ENCODE measurements at places on chromosomes 7 and 10.

GRCh38 chr10:127283017-127283416 is 86.6 kb upstream of the INSYN2A start:
- H3K27ac ChIP-seq: no peak overlapping the region
- H3K4me1 ChIP-seq: no peaks in the 10 kb centered on the region
- H3K27me3 ChIP-seq: no peaks in the 10 kb centered on the region
- no peak for DNase-seq
- H3K4me3 ChIP-seq: no peak overlapping the region

GRCh38 chr7:150356265-150356897 is 12.2 kb upstream of the REPIN1 start:
- H3K36me3 ChIP-seq: no peaks in the 10 kb centered on the region
- no peak overlapping the region for H3K27ac ChIP-seq
- no peaks in the 10 kb centered on the region for H3K27me3 ChIP-seq
- H3K4me1 ChIP-seq: no peaks in the 10 kb centered on the region
- no peak for DNase-seq

- no peaks in the 10 kb centered on the region for H3K36me3 ChIP-seq
- H3K4me1 ChIP-seq: peaks cover 5% of the 10 kb centered on the region
- DNase-seq: peak; percentile 28
- H3K27ac ChIP-seq: peak within 1 kb of the TSS; percentile 44
- no peaks in the 10 kb centered on the region for H3K27me3 ChIP-seq
Measured at GRCh38 chr7:128030654-128031611, at the start of gene LRRC4. LRRC4 (minus strand) TSS chr7:128031437; CDS start chr7:128030640, 797 bp downstream.

GRCh38 chr10:80458638-80459037 is 4.5 kb downstream of the TSPAN14 start:
- H3K4me3 ChIP-seq: no peak overlapping the region
- peaks cover 14% of the 10 kb centered on the region for H3K4me1 ChIP-seq
- H3K27me3 ChIP-seq: no peaks in the 10 kb centered on the region
- no peak for DNase-seq
- no peaks in the 10 kb centered on the region for H3K36me3 ChIP-seq

DNA sequence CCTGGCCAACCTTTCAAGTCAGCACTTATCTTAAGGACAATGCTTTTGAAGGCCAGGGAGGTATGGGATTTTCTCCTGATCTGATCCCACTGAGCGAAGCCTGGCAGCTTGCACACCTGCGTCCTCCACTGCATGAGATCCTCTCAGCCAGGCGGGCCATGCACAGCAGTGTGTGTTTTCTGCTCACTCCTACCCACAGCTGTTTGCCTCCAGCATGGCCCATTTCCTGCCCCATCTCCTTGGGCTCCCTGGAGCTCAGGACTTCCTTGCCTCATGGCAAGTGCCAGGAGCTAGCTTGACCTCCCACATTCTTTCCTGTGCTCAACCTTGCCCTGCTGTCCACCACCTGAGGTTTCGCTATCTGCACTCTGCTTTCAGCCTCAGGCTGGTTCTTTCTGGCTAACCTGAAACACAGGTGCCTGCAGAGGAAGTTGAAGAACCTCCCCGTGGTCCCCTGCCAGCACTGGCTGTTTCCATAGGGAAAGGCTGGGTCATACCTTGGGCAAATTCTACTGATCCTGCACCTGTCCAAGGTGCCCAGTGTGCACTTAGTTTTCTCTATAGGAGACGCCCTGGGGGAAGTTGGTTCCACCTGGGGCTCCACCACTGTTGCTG is 43.9 kb upstream of the EEPD1 start:
- no peaks in the 10 kb centered on the region for H3K4me1 ChIP-seq
- no peak for DNase-seq
- no peaks in the 10 kb centered on the region for H3K36me3 ChIP-seq
- no peak overlapping the region for H3K27ac ChIP-seq
- no peak overlapping the region for H3K4me3 ChIP-seq

GRCh38 chr7:155585951-155586350 is 39.6 kb upstream of the CNPY1 start:
- no peak overlapping the region for H3K27ac ChIP-seq
- H3K27me3 ChIP-seq: no peaks in the 10 kb centered on the region
- H3K36me3 ChIP-seq: no peaks in the 10 kb centered on the region
- DNase-seq: no peak
- no peak overlapping the region for H3K4me3 ChIP-seq

DNA sequence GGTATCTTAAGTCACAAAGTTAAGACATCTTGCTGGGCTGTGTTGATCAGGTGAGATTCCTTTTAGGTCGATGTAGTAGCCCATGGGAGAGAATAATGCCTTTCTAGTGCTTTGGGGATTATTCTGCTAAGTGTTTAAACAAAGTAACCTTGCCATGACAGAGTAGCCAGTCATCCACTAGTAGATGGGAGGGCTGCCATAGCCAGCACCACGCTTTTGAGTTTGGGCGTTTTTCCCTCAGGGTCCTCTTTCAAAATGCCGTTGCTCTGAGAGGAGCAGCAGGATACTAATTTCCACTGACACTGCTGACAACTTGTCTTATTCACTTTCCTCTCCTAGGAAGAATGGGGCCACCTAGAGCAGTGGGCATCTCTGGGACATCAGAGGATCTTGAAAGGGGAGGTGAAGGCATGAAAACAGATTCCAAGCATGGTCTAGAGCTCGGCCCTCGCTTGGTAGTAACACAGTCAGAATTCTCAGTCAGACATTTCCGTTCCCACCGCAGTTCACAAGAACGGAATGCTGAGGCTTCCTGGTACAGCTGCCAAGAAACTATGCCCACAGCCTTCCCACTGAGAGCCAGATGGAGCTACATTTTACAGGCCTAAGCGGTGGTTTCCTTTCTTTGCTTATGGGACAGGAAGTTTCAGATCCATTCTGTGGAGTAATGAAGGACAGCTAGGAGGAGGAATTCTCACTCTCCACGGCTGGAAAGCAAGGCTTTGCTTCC is 15.3 kb upstream of the RSU1 start:
- H3K27ac ChIP-seq: peak overlapping the region; percentile 21
- H3K36me3 ChIP-seq: no peaks in the 10 kb centered on the region
- no peaks in the 10 kb centered on the region for H3K4me1 ChIP-seq
- H3K4me3 ChIP-seq: no peak overlapping the region
- peak; percentile 45 for DNase-seq

DNA sequence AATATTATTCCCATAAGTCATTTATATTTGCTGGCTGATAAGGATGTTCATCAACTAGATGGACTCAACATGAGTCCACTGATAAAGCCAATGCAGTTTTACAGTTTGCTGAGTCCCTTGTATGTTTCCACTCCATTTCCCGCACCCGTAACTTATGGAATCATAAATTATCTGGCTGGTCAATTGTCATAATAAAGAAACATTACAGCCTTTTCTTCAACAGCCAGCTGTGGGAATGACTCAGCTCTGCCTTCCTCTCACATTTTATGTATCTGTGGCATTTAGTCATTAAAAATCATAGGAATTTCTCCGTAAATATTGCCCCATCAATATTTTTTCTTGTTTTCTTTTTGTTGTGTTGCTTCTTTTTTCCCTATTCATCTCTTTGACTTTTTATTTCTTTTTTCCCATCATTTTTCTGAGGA is 22.3 kb upstream of the TMEM26 start:
- H3K4me3 ChIP-seq: no peak overlapping the region
- no peaks in the 10 kb centered on the region for H3K4me1 ChIP-seq
- no peak for DNase-seq
- H3K27ac ChIP-seq: no peak overlapping the region
- no peaks in the 10 kb centered on the region for H3K27me3 ChIP-seq
- H3K36me3 ChIP-seq: no peaks in the 10 kb centered on the region

- peaks cover 8% of the 10 kb centered on the region for H3K4me1 ChIP-seq
- DNase-seq: peak; percentile 43
- H3K27me3 ChIP-seq: no peaks in the 10 kb centered on the region
- no peaks in the 10 kb centered on the region for H3K36me3 ChIP-seq
- peak within 1 kb of the TSS; percentile 84 for H3K27ac ChIP-seq
Measured at GRCh38 chr7:92836489-92836999, at the start of gene CDK6. CDK6 (minus strand) TSS chr7:92836573; CDS start chr7:92833323, 3,250 bp downstream.

DNA sequence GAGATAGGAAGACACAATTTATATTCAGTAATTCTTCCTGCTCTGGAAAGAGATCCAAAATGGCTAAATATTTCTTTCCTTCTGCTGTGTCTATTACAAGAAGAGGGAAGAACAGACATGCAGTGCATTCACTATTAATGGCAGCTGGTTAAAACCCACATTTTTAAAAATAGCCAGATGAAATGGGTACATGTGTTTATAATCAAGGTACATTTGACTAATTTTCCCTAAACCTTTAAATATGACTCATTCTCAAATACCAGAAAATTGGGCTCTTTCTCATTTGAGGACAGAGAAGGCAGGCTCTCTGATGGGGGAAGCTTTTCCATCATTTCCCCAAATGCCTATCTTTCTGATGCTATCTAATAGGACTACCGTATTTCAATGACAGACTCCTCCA is 215.7 kb upstream of the HABP2 start:
- H3K36me3 ChIP-seq: no peaks in the 10 kb centered on the region
- H3K27ac ChIP-seq: no peak overlapping the region
- DNase-seq: no peak
- no peak overlapping the region for H3K4me3 ChIP-seq
- H3K27me3 ChIP-seq: no peaks in the 10 kb centered on the region

- H3K36me3 ChIP-seq: no peaks in the 10 kb centered on the region
- no peak overlapping the region for H3K4me3 ChIP-seq
- no peaks in the 10 kb centered on the region for H3K27me3 ChIP-seq
- no peaks in the 10 kb centered on the region for H3K4me1 ChIP-seq
- DNase-seq: no peak
Measured at GRCh38 chr7:82865856-82866255, 296.8 kb downstream of the PCLO start.

DNA sequence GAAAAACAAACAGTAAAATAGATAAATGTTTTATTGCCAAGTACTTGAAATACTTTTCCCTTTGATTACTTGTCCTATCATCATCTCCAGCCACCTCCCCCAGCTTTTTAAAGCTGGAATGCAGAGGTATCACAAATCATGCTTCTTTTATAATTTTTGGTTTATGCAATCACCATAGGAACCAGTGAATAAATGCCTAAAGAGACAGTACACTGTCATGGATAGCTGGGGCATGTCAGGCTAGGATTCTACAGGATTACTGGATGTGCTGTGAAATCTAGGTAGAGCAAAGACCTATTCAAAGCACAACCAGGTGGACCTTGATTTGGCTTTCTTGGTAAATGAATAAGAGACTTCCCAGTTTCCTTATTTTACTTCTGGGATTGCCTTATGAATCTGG is 158.6 kb downstream of the ELAPOR2 start:
- H3K4me3 ChIP-seq: no peak overlapping the region
- no peak overlapping the region for H3K27ac ChIP-seq
- no peaks in the 10 kb centered on the region for H3K36me3 ChIP-seq
- no peaks in the 10 kb centered on the region for H3K27me3 ChIP-seq

DNA sequence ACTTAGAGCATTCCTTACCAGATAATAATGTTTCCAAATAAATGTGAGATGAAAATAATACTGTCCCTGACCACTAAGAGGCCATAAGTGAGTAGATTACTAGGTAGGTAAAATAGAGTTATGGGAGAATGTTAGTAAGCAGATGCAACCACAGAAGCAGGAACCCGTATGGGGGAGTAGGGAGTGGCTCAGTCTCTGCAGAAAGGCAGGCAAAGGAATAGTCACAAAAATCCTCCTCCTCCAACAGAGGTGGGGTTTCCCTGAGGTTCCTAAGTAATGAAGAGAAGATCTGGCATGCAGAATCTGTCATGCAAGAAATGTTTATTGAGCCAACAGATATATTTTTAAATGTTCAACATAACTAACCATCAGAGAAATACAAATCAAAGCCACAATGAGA is 9.0 kb upstream of the YAE1 start:
- DNase-seq: no peak
- H3K27ac ChIP-seq: no peak overlapping the region
- H3K4me1 ChIP-seq: no peaks in the 10 kb centered on the region
- no peaks in the 10 kb centered on the region for H3K36me3 ChIP-seq

DNA sequence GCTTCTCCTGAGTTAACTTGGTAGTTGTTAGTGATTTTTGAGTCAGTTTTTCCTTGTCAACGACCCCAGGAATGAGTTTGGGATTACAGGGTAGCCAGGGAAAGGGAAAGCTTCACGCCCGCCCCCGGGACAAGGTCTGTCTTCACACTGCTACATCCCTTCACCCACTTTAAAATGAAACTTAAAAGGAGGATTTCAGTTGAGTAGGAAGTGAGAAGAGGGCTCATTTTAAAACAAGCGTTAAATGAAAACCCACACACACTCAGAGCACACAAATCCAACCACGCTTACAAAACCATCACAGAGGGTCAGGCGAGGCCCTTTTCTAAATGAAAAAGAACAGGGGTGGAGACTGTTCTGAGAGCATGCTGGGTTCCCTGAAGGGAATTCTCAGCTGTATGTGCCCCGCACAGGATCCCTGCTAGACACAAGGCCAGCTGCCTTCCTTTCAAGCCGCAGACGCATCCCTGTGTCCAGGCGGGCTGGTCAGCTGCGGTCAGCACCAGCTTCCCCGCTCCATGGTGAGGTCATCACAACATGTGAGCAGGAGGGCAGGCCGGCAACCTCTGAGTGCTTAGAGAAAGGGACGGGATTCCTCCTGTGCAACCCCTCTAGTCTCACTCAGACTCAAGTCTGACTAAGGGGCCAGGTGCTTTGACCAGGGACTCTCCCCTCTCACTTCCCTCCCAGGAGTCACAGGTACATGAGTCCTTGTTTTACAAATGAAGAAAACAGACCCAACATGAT is 111.8 kb downstream of the EGFR start:
- peak overlapping the region; percentile 92 for H3K27ac ChIP-seq
- no peaks in the 10 kb centered on the region for H3K36me3 ChIP-seq
- no peaks in the 10 kb centered on the region for H3K27me3 ChIP-seq
- peak; percentile 67 for DNase-seq
- H3K4me1 ChIP-seq: peaks cover 25% of the 10 kb centered on the region

- H3K4me3 ChIP-seq: no peak overlapping the region
- no peak overlapping the region for H3K27ac ChIP-seq
- DNase-seq: no peak
- no peaks in the 10 kb centered on the region for H3K4me1 ChIP-seq
- no peaks in the 10 kb centered on the region for H3K36me3 ChIP-seq
Measured at GRCh38 chr7:45525057-45525456, 49.1 kb upstream of the ADCY1 start.

- H3K36me3 ChIP-seq: no peaks in the 10 kb centered on the region
- no peak overlapping the region for H3K27ac ChIP-seq
- H3K4me1 ChIP-seq: no peaks in the 10 kb centered on the region
- no peak for DNase-seq
- H3K4me3 ChIP-seq: no peak overlapping the region
Measured at GRCh38 chr7:30246392-30246791, 38.0 kb upstream of the ZNRF2 start.

GRCh38 chr10:115093776-115094408 is 727 bp downstream of the ATRNL1 start:
- H3K4me1 ChIP-seq: no peaks in the 10 kb centered on the region
- H3K27ac ChIP-seq: peak overlapping the region; percentile 95
- H3K27me3 ChIP-seq: no peaks in the 10 kb centered on the region
- DNase-seq: peak; percentile 36
- H3K36me3 ChIP-seq: no peaks in the 10 kb centered on the region

GRCh38 chr10:4263601-4263921 is 478.6 kb upstream of the KLF6 start:
- H3K36me3 ChIP-seq: no peaks in the 10 kb centered on the region
- peaks cover 17% of the 10 kb centered on the region for H3K4me1 ChIP-seq
- no peak overlapping the region for H3K4me3 ChIP-seq
- peak; percentile 59 for DNase-seq
- H3K27me3 ChIP-seq: no peaks in the 10 kb centered on the region

- no peaks in the 10 kb centered on the region for H3K4me1 ChIP-seq
- peak overlapping the region; percentile 95 for H3K27ac ChIP-seq
- no peaks in the 10 kb centered on the region for H3K27me3 ChIP-seq
- H3K4me3 ChIP-seq: peak overlapping the region; percentile 63
- no peaks in the 10 kb centered on the region for H3K36me3 ChIP-seq
Measured at GRCh38 chr7:55019191-55019690, 424 bp downstream of the EGFR start.

- no peaks in the 10 kb centered on the region for H3K36me3 ChIP-seq
- DNase-seq: no peak
- no peak overlapping the region for H3K27ac ChIP-seq
- H3K4me1 ChIP-seq: no peaks in the 10 kb centered on the region
- no peaks in the 10 kb centered on the region for H3K27me3 ChIP-seq
- H3K4me3 ChIP-seq: no peak overlapping the region
Measured at GRCh38 chr10:83541046-83541445, 598.3 kb upstream of the GHITM start.

All from uterus (tissue), 4 donors.